ENCODE measurements at places on chromosomes 3 and 15.

DNA sequence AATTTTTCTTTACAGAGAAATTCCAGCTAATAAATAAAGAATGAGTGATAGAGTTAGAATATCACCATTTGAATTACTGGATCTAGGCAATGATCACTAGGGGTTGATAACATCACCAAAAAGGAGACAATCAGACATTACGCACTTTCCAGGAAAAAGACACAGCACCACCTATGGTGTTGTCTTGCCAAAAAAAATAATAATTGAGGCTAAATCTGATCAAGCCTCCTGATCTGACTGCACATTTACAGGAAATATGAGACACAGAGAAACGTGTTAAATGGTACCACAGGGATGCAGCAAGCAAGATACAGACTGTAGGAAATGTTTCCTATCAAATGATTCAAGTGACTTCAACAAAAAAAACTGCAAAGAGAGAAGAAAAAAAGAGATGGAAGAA is 92.8 kb downstream of the EOMES start:
- H3K4me3 ChIP-seq = peak overlapping the region; percentile 42
- H3K4me1 ChIP-seq = peaks cover 34% of the 10 kb centered on the region
- H3K27me3 ChIP-seq = no peaks in the 10 kb centered on the region

DNA sequence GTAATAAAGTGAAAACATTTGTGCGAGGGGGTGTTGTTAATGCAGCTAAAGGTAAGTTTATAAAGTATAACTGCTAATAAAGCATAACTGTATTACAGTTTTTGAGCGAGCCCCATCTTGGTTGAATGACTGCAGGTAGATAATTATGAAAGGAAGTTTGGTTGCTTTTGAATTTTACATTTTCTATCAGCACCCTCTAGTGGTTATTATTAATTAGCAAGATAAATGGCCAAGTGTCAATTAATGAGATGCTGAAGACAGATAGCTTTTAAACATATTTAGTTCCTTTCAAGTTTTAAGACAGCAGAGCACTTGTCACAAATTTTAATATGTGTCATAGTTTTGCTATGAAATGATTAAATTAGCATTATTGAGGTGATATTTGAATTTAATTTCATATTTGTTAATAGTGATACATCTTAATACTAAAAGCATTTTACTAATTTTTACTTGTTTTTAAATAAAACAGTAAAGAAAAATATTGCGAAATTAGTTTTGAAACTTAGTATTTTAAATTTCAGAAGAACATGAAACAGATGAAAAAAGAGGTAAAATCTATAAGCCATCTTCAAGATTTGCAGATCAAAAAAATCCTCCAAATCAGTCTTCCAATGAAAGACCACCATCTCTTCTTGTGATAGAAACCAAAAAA is 15.1 kb downstream of the U2SURP start:
- H3K4me1 ChIP-seq = peaks cover 17% of the 10 kb centered on the region
- no peak overlapping the region for H3K4me3 ChIP-seq
- no peaks in the 10 kb centered on the region for H3K27me3 ChIP-seq
- no peak for ATAC-seq
- no peak overlapping the region for H3K27ac ChIP-seq

GRCh38 chr3:108305484-108306172 is 9.3 kb downstream of the HHLA2 start:
- no peak overlapping the region for H3K4me3 ChIP-seq
- H3K36me3 ChIP-seq = no peaks in the 10 kb centered on the region
- no peak overlapping the region for H3K27ac ChIP-seq
- no peaks in the 10 kb centered on the region for H3K27me3 ChIP-seq
- ATAC-seq = peak; percentile 70

DNA sequence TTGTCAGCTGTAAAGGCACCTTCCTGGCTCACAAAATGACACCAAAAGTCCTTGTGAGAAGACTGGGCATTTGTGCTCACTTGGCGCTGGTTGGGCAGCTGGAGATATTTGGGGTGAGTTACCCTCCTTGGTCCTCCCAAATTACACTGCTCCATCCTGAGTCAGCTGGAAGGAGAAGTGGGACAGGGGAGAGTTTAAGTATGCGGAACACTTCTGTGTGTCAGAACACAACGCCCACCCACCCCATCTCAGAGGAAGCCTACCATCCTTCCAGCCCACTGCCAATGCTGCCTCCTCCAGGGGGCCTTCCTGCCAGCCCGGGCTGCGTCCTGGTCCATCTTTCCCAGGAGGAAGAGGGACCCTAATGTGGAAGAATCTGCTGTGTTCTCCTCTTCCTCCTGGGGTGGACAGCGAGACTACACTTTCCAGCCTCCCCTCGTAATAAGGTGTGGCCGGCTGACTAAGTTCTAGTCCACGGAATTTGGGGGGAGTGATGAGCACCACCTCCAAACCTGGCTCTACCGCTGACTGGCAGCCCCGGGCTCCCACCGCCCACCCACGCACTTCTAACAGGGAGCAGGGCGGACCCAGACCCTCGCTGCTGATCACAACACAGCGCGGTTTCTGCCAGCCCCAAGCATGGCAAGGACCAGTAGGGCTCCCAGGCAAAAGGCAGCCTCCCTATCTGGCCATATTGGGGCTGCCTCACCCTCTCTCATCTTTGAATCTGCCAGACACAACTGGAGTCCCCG is 265.0 kb downstream of the XXYLT1 start:
- no peaks in the 10 kb centered on the region for H3K36me3 ChIP-seq
- H3K4me1 ChIP-seq = no peaks in the 10 kb centered on the region
- peaks cover 14% of the 10 kb centered on the region for H3K27me3 ChIP-seq
- no peak overlapping the region for H3K27ac ChIP-seq

- no peak overlapping the region for H3K27ac ChIP-seq
- no peaks in the 10 kb centered on the region for H3K36me3 ChIP-seq
- no peak overlapping the region for H3K4me3 ChIP-seq
- no peak for ATAC-seq
- H3K4me1 ChIP-seq = no peaks in the 10 kb centered on the region
Measured at GRCh38 chr3:189222927-189223636, 51.3 kb downstream of the TPRG1 start.

DNA sequence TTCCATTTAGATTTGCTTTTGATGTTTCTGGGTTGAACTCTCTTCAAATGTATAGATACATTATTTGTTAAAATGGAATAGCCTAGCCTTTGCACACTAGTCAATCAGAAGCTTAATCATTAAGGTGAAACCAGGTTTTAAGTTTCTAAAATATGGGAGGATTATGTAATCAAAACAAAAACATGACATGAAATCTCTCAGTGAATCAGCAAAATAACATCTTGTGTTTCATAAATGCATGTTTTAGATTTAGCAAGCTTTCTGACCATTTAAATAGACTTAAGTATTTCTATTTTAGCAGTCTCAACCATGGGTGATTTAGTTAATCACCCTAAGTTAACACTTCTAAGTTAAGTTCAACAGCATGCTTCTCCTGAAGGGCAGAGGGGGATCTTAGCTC is 11.3 kb downstream of the GTF2E1 start:
- no peak overlapping the region for H3K27ac ChIP-seq
- no peak overlapping the region for H3K4me3 ChIP-seq
- no peak for ATAC-seq
- H3K4me1 ChIP-seq = peaks cover 18% of the 10 kb centered on the region
- H3K27me3 ChIP-seq = no peaks in the 10 kb centered on the region
